Right renal cortex interstitium (tissue), 3 donors: ENCODE measurements at places on chromosomes 6 and 20. TPM values are rescaled to one million over a fixed set of nuclear protein-coding genes. Genes with fewer than 3 reads are reported as not detected.

The ELOVL5 gene
- 79.4 TPM for polyA plus RNA-seq

The CGAS gene
- polyA plus RNA-seq = 3.2 TPM

- no peak for DNase-seq
Measured at GRCh38 chr6:133034509-133035206, 206.5 kb upstream of the EYA4 start.

- DNase-seq = no peak
Measured at GRCh38 chr6:106244931-106245330, 80.6 kb downstream of the ATG5 start.

The PRRT1 gene
- 2.0 TPM for polyA plus RNA-seq

The SLC32A1 gene
- 1.4 TPM for polyA plus RNA-seq

GRCh38 chr6:28914941-28915340, 8.8 kb downstream of the TRIM27 start:
- DNase-seq = no peak

The BMP6 gene
- 7.9 TPM for polyA plus RNA-seq

DNA sequence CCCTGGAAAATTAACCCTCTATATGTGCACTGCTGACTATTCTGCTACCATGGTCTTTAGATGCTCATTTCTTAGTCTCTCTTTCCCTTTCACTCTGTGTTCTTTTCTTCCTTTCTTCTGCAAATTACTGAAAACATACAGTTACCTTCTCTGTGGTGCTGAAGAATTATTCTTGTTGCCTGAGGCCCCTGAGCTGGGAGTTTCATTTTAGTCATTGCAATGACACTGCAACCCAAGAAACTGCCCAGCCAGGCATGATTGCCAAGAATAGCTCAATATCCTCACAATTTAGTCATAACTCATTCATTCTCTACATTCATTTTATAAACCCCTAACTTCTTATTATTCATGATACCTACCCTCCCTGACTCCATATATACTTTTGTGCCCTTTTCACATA, 245.8 kb upstream of the RAB32 start:
- DNase-seq = no peak

DNA sequence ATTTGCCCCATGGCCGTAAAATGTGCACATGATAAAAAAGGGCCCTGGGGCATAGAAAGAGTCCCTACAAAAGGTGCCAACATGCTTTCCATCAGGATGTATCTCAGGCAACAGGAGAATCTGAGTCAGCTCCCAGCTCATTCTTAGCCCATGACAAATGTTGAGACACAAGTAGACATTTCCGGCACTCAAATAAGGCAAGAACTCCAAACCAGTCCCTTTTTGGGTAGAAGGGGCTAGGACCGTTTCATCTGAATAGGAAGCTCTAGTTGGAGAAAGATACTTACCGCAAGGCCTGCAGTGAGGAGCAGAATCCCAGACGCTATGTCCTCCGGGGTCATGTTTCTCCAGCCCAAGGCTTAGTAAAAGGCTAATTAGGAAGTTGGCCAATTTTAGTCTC, 261.0 kb upstream of the RIN2 start:
- no peak for DNase-seq

The SALL4 gene
- polyA plus RNA-seq = 4.8 TPM

The NT5E gene
- 5.5 TPM for polyA plus RNA-seq
